Aorta (tissue), 5 donors: ENCODE measurements at places on chromosomes 11 and 22. TPM values are rescaled to one million over a fixed set of nuclear protein-coding genes. Genes with fewer than 3 reads are reported as not detected.

Gene RASGRP2
- total RNA-seq = 52.6 TPM

DNA sequence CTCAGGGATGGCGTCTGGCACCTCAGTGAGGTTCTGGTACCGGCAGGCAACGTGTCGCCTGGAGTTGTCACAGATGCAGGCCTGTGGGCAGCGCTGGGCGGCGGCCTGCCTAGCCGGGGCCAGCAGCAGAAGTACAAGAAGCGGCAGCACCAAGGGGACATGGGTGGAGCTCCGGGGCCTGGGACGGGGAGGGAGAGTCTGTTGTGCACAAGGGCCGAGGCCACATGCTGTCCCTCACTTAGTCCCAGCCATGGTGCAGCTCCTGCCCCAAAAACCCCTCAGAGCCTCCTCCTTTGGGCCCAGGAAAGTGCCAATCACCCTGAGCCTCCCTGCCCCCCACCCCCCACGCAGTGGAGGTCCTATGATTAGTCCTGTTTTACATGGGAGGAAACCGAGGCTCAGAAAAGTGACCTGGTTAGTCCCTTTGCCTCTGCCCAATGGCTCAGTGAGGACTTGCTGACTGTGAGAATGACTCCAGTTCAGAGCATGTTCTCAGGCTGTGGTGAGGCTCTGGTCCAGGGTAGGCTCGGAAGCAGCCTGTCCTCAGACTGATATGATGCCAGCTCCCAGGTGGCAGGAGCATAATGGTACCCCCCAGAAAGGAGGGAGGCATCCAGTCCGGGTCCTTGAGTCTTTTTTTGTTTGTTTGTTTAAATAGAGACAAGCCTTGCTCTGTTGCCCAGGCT lies 1.1 kb downstream of the CHADL start:
- DNase-seq = no peak

- DNase-seq = no peak
Observed at GRCh38 chr22:32020117-32020516, 22.9 kb upstream of the SLC5A1 start.

Gene DKK3
- total RNA-seq = 250 TPM

Gene MCAM
- 1,386 TPM for total RNA-seq

GRCh38 chr11:105224482-105225253 lies 85.1 kb upstream of the CARD18 start:
- no peak for DNase-seq

- no peak for DNase-seq
Observed at GRCh38 chr11:14149683-14150082, 187.2 kb downstream of the SPON1 start.

GRCh38 chr22:25895678-25896077 lies 153.7 kb downstream of the MYO18B start:
- DNase-seq = no peak
